ENCODE measurements at places on chromosomes 4 and X.
A peak's percentile ranks its signal among the peaks of the same experiment; 100 is the strongest.

- DNase-seq: no peak
Observed at GRCh38 chr4:188113156-188113555, 3.8 kb upstream of the TRIML2 start.

DNA sequence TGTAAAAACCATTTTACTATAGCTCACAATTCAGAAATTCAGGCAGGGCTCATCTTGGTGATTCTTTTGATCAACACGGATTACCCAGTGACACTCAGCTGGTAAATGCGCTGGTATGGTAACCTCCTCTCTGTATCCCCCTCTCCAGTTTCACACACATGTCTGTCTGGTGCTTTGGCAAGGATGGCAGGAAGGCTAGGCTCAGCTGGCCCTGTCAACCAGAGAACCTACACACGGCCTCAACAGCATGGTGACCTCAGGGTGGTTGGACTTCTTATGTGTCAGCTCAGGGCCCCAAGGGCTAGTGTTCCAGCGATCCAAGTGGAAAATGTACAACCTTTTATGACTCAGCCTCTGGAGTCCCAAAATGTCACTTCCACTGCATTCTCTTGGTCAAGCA lies 55.7 kb upstream of the EOLA2 start:
- DNase-seq: no peak

GRCh38 chr4:82975792-82976191 lies 34.8 kb downstream of the LIN54 start:
- DNase-seq: no peak

DNA sequence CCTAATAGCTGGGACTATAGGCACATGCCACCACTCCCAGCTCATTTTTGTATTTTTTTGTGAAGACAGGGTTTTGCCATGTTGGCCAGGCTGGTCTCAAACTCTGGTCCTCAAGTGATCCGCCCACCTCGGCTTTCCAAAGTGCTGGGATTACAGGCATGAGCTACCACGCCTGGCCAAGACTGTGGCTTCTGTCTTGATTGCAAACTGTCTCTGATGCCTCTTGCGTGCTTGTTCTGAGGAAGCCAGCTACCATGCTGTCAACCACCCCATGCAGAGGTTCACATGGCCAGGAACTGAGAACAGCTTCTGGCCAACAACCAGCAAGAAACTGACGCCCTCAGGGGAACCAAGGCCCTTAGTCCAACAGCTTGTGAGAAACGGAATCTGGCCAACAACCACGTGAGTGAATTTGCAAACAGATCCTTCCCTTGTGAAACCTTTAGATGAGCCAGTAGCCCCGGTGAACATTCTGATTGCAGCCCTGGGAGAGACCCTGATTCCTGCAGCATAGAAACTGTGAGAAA lies 71.2 kb downstream of the SUPT20HL2 start:
- DNase-seq: no peak

- DNase-seq: no peak
Observed at GRCh38 chr4:3124070-3124767, 49.7 kb downstream of the HTT start.

GRCh38 chrX:69238114-69238886 lies 73.0 kb upstream of the PJA1 start:
- DNase-seq: no peak

GRCh38 chrX:23756165-23756564 lies 13.1 kb upstream of the ACOT9 start:
- peak; percentile 84 for DNase-seq

DNA sequence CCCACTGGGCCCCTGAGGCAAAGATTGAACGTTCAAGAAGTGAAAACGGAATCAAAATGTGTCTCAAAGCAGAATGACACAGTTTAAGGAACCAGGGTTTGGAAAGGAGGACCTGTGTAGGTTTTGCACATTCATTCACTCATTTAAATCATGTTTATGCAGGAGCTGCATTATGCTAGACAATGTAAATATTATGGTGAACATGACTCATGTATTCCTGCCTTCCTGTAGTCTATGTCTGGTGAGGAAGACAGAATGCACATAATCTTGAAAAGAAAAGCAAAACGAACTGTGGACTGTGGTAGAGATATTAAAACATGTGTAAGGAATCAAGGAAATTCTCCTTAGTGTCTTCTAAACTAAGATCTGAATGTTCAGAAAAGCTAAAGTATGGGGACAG lies 311.8 kb upstream of the SMIM31 start:
- no peak for DNase-seq

- DNase-seq: no peak
Observed at GRCh38 chrX:68846536-68846935, 17.7 kb downstream of the EFNB1 start.

DNA sequence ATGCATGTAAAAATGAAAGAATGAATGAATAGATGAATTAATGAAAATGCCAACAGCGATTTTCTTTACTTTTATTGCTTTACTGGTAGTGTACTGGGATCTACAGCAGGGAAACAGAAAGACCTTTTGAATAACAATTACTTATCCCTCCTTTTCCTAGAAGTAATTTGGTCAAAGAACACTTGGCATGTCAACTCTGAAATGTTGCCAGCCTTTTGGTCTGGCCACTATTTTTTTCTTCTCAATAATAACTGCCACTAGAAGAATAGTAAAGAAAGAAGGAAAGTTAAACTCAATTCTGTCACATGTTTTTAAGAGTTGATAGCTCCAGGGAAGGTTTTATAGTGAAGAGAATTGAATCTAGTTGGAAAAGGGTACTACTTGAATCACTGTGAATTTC lies 52.9 kb downstream of the EPHA5 start:
- DNase-seq: no peak

DNA sequence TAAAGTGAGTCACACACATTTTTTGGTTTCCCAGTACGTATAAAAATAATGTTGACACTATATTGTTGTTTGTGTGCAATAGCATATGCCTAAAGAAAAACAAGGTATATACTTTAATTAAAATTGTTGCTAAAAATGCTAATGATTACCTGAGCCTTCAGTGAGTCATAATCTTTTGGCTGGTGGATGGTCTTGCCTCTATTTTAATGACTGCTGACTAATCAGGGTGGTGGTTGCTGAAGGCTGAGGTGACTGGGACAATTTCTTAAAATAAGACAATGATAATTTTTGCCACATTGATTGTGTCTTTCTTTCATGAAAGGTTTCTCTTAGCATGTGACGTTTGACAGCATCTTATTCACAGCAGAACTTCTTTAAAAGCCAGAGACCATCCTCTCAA lies 21.0 kb upstream of the ANXA10 start:
- no peak for DNase-seq

DNA sequence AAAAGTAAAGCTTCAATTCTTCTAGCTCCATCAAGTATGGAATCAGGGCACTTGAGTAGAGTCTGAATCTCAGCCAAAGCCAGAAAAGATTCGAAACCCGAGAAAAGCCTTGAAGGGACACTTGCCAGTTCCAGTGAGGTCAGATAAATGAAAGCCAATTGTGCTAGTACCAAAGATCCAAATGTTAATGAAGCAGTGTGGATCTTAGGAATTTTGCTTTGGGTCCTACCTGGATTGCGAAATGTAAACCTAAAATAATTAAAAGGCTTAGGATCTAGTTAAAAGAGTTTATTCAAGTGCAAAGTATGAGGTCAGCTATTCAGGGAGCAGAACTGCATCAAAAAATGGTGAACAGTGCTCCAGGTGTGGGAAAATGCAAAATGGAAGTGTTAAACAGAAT lies 552.6 kb downstream of the NAP1L3 start:
- no peak for DNase-seq

DNA sequence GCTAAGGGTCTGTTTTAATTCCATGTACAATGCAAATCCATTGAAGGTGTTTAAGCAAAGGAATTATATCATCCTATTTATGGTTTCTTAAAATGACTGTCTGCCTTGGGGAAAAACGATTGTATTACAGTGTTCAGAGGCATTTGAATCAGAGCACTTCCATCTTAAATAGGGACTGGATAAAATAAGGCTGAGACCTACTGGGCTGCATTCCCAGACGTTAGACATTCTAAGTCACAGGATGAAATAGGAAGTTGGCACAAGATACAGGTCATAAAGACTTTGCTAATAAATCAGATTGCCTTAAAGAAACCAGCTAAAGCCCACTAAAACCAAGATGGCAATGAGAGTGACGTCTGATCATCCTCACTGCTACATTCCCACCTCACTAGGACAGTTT lies 1167.2 kb upstream of the PABPC4L start:
- DNase-seq: no peak

DNA sequence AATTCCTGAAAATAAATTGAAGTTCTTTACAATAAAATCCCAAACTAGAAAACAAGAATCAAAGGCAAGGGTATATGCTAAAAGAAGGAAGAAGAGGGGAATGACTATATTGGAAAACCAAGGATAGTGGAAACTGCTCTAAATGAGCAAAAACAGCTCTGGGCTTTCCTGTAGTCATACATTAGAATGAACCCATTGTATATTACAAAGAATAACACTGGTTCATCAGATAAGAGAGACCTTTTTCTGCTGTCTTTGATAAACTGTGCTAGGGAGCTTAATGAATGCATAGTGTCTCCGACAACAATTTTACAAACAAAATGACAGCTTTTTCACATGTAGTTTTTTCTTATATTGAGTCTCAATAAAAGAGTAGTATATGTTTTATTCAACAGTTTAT lies 26.6 kb downstream of the TLR2 start:
- DNase-seq: no peak

DNA sequence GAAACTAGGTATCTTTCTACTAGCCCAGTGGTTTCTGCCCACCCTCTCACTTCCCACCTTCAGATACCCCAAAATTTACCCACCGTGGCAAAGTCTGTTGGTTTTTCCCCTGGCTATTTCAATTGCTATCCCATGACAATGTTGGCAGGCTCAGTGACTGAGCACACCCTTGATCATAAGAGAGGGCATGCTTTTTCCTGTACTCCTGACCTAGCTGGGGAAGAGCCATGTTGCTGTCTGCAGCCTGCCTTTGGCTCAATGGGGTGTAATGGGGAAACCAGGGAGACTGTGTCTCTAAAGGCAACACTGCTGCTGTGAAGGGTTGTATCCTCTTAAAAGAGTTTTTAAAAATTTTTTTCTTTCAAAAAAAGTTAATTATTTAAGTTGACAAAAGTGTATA lies 90.4 kb upstream of the CITED1 start:
- DNase-seq: no peak

- DNase-seq: no peak
Observed at GRCh38 chr4:101787701-101788316, 2.7 kb upstream of the BANK1 start.

DNA sequence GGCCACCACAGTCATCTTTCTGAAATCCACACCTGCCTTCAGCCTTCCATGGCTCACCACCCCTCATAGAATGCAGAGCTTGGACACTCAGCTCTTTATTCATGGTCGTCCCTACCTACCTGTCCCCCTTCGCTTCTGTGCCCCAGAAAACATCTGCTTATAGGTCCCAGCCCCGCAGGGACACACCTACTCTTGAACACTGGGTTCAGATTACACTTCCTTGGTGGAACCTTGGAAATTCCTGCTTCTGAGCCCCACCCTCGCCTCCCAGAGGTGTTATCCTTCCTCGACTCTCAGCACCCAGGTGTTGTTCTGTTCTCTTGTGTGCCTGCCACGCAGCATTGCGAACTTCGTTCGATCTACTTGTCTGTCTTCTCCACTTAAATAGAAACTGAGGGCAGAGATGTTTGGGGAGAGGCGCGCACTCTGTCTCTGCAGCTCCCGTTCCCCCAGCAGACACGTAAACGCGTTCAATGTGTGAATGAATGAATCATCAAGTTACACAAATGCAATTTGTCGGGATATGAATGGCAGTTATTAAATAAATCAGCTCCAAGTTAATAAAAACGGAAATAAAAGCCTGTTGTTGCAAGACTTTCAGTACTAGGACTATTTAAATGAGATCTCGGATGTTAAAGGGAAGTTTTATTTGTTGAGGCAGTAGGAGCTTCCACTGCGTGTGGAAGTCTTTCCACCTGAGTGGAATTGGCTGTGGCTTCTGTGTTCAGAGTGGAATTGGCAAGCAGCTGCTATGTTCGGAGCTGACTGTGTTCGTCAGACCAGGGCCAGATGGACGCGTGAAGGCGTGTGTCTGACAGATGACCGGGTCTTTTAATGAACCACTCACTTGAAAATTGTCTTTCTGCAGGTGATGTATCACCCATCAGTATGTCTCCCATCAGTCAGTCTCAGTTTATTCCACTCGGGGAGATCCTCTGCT lies 95.6 kb downstream of the STOX2 start:
- no peak for DNase-seq

GRCh38 chr4:39660045-39660444 lies 21.4 kb upstream of the SMIM14 start:
- DNase-seq: no peak

DNA sequence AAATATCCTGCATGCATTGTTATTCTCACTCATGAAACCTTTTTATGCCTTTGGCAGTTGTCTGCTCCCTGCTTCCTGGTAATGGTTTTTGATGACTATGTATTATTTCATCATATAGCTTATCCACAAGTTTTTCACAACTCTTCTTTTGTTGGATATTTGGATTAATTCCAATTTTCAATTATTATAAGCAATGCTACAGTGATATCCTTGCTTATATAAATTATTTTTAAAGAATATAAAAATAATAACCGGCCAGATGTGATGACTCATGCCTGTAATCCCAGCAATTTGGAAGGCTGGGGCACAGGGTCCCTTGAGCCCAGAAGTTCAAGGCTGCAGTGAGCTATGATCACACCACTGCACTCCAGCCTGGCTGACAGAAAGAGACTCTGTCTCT lies 47.0 kb downstream of the ASIC5 start:
- no peak for DNase-seq

GRCh38 chr4:74968456-74969164 lies 35.7 kb downstream of the PARM1 start:
- DNase-seq: no peak

- no peak for DNase-seq
Observed at GRCh38 chr4:150518559-150518958, 63.4 kb upstream of the MAB21L2 start.

DNA sequence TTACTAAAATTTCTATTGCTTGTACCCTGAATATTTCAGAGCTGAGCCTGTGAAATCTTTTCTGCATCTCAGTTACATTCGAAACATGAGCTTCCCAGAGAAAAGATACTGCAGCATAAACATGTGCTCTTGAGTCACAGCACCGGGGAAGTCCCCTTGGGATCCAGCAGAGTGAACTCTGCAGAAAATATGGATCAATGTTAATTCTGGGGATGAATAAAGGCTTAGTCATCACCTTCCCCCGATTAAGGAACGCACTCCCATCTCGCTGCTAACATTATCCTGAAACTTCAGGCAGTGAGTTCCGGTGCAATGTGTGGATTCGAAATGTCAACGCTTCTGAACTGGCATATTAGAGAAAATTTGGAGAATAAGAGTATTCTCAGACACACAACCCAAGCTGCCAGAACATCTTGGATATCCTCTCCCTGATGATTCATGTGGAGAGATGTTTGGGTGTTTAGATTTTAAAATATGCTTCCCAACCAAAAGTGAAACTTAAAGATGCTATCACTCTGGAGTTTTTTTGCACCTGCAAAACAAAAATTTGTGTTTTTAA lies 90.8 kb downstream of the IRF2 start:
- DNase-seq: no peak

DNA sequence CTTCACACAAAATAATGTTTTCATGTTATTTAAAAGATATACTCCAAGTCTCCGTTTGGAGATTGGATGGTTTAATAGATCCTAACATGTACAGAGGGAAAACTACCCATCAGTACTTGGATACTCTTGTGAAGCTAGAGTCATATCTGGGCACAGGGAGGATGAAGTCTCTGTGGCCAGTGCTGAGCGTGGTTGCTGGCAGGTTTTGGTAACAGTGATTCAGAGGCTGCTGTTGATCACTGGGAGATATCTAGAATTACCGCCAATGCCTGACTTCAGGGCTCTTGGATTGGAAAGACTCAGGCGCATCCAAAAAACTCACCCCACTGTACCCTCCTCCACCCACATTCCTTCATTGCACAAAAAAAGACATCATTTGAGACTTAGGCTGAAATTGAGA lies 107.2 kb upstream of the PGRMC2 start:
- DNase-seq: no peak
